ENCODE measurements at places on chromosomes 2 and 18. TPM values are rescaled to one million over a fixed set of nuclear protein-coding genes. Genes with fewer than 3 reads are reported as not detected.

Gene NYAP2
- total RNA-seq, result not detected

DNA sequence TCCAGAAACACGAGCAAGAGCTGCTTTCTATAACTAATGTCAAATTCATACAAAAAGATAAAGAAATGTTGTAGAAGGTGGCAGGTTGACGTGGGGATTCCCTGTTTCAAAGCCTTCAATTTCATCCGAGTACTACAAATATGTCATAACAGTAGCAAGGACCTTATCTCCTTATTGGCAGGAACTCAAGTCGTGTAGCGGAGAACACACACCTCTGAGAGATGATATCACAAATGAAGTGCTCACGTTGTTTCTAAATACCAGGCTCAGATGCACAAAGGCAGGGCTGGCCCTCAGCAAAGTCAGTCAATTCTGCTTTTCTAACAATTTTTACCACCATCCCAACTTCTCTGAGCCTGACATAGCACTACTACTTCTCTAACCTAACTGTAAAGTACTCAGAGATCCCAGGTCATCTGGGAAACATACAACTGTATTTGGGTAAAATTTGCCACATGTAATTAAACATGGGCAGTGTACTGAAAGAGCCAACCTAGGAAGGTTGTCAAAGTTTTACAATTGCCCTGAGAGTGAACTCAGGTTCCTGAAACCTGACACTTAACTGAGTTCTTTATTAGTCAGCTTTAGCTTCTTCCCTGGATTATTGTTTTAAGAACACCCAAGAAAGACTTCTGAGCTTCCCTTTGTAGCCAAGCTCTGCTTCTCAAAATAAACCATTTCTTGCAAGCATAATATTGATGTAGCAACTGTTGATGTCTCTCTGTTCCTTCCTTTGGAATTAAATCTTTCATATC is 813.7 kb upstream of the ACVR2A start:
- no peak for DNase-seq

DNA sequence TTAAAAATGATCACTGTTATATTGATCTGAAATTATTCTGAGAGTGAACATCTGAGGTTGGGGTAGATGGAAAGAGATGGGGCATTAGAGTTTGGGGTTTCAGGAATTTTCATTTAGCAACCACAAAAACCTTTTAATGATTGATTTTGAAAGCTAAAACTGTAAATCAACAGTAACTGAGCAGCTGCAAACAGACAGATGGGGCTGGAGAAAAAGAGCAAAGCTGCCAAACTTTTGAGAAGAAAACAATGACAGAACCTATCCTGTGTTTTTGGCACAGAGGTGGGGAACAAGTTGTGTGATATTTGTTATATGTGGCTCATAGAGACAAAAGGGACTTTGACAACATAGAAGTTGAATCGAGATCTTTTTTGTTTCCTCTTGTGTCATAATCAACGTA is 415.8 kb upstream of the DSEL start:
- DNase-seq, result no peak

Gene DUSP19
- total RNA-seq, result 2.1 TPM

DNA sequence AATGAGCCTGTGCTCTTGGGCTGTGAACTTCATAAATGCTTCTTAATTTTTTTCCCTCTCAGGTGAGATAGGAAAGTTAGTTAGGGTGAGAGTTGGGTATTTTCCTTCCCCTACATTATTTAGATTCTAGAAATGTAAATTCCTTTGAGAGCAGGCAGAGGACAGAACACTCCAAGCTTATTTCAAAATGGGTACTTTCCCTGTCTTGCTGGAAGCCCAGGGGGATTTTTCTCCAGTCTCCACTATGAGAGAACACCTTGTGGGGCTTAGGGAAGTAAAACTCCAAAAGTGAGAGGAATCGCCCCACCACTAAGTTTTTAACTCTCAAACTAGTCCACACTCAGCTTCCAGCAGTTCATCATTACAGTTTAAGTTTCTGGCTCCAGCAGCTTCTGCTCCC is 253.2 kb upstream of the CTAGE1 start:
- DNase-seq, result no peak

Data from RPMI7951 (cell line).